Activated CD8-positive, alpha-beta T cell treated with anti-CD3 and anti-CD28 coated beads, Interleukin-2, amount 10 ng/mL, durations not matched to agents 7 days and 5 days (primary cell): ENCODE measurements at places on chromosomes 4 and X. TPM values are rescaled to one million over a fixed set of nuclear protein-coding genes. Genes with fewer than 3 reads are reported as not detected.

GRCh38 chrX:114344756-114345349 is 239.0 kb upstream of the HTR2C start:
- H3K4me1 ChIP-seq: no peaks in the 10 kb centered on the region
- no peaks in the 10 kb centered on the region for H3K36me3 ChIP-seq
- no peak overlapping the region for H3K27ac ChIP-seq
- H3K27me3 ChIP-seq: no peaks in the 10 kb centered on the region
- no peak for DNase-seq

GRCh38 chr4:154574311-154574710 is 11.5 kb downstream of the FGB start:
- H3K36me3 ChIP-seq: no peaks in the 10 kb centered on the region
- H3K27ac ChIP-seq: no peak overlapping the region
- H3K27me3 ChIP-seq: peaks cover 7% of the 10 kb centered on the region
- no peaks in the 10 kb centered on the region for H3K4me1 ChIP-seq
- DNase-seq: no peak

DNA sequence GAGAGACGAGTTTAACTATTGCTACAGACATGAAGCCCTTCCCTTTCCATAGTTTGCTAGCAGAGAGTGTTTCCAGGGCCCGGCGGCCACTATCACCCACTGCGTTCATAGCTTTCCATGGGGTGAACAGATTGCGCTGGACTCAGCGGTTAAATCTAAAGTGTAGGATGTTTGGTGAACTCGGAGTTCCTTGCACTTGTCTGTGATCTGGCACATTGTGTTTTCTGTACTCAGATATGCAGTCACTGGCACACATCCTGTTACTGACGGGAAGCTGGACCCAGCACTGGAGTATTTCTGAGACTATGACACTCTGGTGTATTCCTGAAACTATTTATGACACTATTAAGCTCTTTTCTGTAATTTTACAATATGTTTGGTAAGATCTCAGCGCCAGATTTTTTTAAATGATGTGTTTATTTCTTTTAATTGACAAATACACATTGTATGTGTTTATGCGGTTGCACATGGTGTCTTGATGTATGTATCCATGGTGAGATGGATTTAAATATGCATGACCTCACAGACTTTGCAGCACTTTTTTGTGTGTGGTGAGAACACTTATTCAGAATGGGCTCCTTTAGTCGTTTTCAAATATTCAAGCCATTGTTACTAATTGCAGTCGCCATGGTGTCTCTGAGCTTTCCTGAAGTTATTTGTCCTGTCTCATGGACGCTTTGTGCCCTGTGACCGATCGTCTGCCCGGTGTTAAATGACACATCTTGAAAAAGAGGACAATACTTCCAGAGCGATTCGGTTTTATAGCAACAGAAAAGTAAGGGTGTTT is 14.1 kb downstream of the CD99 start:
- peaks cover 59% of the 10 kb centered on the region for H3K36me3 ChIP-seq
- H3K27ac ChIP-seq: no peak overlapping the region
- no peak for DNase-seq
- peaks cover 95% of the 10 kb centered on the region for H3K4me1 ChIP-seq

Gene FAM90A26
- not detected for total RNA-seq

Gene LRIT3
- 0.16 TPM for total RNA-seq

Gene NDP
- total RNA-seq: not detected

Gene FABP2
- not detected for total RNA-seq
